ENCODE measurements at places on chromosomes 5 and 9.
A peak's percentile ranks its signal among the peaks of the same experiment; 100 is the strongest.

GRCh38 chr9:126799034-126799433, 5.8 kb upstream of the ZBTB43 start:
- peak; percentile 8 for DNase-seq

- DNase-seq: no peak
Observed at GRCh38 chr5:139740138-139740991, 55.2 kb upstream of the PSD2 start.

DNA sequence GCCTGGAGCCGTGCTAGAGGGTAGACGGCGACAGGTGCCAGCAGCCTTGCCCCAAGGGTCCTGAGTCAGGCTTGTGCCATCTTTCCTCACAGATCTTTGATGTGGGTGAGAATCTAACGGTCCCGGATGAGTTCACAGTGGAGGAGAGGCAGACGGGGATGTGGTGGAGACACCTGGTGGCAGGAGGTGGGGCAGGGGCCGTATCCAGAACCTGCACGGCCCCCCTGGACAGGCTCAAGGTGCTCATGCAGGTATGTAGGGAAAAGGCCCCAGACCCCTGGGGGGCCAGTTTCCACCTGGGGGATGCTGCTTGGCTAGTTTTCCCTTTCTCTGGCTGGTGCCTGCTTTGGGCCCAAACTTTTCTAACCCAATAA, 24.0 kb downstream of the PTGES2 start:
- DNase-seq: no peak

DNA sequence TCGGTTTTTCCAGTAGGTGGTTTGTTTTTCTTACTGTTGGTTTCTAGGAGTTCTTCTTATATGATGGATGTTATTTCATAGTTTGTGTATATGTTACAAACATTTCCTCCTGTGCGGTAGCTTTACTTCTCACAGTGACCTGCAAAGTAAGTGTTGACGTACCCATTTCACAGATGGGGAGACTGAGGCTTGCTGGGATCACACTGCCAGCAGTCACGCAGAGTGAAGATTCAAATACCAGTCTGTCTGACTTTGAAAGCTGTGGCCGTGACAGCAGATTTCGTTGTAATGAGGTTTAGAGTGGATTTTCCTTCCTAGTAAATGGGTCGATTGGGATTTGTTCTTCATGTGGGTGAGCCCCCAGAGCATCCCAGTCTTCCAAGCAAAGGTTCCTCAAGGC, 13.0 kb downstream of the DBH start:
- DNase-seq: no peak

GRCh38 chr5:153153086-153153485, 337.4 kb upstream of the GRIA1 start:
- DNase-seq: no peak

DNA sequence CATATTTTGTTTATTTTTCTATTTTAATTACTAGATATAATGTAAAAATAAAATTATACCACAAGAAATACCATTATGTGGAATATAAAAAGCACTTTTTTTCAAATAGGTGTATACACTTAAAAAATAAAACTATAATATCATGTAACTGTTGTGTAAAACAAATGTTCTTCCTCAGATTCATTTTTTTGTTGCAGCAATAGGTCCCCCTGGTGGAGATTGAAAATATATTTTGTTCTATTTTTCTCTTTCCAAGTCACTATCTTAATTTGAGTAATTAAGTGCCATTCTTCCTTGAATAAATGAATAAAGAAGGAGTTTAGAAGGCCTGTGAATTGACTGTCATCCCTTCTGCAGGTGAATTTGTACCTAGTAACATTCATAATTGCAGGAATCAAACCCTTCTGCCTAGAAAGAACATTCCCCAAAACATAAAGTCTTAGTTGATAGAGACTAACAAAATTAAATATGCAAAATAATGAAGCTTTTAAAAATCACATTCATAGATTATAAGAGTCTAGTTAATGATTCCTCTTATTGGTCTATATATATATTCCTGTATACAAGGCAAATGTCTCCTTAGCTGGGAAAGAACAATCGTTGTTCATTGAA, 23.4 kb downstream of the CETN3 start:
- no peak for DNase-seq

DNA sequence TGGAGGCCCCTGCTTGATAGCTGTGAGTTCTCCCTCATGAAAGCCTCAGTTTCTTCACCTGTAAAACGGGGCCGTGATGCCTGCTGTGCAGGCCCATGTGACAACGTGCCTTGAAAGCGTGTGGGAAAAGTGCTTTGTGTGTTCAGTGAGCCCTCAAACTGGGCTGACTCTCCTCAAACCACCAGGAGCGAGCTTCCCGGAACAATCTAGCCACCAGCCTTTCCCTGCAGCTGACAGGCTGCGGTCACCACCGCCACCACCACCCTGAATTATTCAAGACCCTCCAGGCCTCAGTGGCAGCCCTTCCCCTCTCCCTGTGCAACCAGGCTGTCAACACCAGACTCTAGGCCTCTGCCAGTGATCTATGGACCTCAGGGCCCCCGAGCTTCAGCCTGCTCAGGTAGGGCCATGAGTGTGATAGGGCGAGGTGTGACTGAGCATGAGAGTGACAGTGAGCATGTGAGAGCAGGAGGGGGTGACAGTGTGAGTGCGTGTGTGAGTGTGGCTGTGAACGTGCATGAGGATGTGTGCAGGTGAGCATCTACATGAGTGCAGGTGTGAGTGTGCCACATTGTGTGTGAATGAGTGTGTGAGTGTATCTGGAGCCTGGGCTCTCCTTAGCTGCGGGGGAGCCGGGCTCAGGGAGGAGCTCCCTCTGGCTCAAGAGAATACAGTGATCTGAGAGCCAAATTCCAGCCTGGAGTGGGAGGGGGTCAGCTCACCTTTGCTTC, 53.3 kb upstream of the PSD2 start:
- DNase-seq: no peak

GRCh38 chr5:17222664-17223063, 5.2 kb downstream of the BASP1 start:
- DNase-seq: no peak

GRCh38 chr5:27788184-27788583, 749.8 kb upstream of the CDH9 start:
- no peak for DNase-seq

DNA sequence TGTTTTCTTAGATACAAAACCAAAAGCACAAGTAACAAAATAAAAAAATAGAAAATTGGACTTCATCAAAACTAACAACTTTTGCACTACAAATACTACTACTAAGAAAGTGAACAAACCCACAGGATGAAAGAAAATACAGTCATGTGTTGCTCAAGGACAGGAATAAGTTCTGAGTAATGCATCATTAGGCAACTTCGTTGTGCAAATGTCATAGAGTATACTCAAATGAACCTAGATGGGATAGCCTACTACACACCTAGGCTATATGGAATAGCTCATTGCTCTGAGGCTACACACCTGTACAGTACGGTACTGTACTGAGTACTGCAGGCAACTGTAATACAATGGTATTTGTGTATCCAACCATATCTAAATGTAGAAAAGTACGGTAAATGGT, 88.3 kb downstream of the RAPGEF1 start:
- no peak for DNase-seq

- no peak for DNase-seq
Observed at GRCh38 chr5:135559354-135559753, 19.4 kb downstream of the CXCL14 start.

DNA sequence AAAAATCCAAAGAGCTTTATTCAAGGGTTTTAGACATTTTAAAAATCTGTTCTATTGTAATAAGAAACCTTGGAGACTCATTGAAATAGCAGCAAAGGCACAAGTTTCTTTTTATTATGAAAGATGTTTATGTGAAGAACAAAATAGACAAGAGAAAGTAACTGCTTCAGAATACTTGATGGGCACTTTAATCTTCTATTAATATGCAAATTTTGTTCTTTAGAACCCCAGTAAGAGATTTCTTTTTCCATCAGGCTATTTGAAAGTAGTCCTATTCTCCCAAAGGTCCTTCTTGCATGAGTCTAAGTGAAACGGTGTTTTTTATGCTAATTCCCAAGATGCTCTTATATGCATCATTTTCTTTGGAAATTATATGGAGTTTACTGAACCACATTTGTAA, 602.0 kb downstream of the EFNA5 start:
- DNase-seq: no peak

DNA sequence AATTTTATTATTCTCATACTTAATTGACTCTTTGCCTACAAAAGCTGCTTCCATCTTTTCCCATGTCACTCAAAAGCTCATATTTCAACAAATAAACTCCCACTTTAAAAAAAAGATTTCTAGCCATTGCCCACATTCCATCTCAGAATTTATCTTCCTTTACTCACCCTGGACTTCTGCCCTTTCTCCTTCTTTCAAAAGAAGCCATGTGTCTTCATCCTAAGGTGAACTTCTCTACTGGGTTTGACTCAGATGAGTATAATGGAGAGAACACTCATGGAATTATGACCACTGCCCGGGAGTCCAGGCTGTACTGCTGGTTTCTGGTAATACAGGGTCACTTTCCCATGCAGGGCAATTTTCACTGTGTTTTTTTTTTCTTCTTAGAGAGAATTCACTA, 548.5 kb upstream of the ZNF462 start:
- no peak for DNase-seq

GRCh38 chr9:17622749-17623148, 43.9 kb downstream of the SH3GL2 start:
- DNase-seq: no peak

DNA sequence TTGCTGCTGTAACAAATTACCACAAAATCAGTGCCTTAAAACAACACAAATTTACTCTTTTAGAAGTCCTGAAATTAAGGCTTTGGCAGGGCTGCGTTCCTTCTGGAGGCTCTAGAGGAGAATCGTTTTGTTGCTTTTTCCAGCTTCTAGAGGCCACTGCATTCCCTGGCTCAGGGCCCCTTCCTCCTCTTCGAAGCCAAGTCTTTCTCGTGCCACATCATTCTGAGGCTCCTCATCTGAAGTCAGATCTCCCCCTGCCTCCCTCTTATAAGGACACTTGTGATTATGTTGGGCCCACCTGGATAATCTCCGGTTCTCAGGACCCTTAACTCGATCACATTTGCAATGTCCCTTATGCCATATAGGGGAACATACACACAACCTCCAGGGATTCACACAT, 48.0 kb downstream of the SLC22A5 start:
- no peak for DNase-seq

GRCh38 chr9:136675477-136676296, 11.6 kb downstream of the AGPAT2 start:
- DNase-seq: no peak

Data from upper lobe of right lung (tissue), 1 donor.